ENCODE measurements at places on chromosomes 2 and 18. TPM values are rescaled to one million over a fixed set of nuclear protein-coding genes. Genes with fewer than 3 reads are reported as not detected.

- no peak for DNase-seq
Measured at GRCh38 chr2:142306131-142306530, 175.3 kb upstream of the LRP1B start.

The CCDC85A gene
- total RNA-seq: 3.6 TPM

GRCh38 chr18:60809937-60810336, 437.4 kb upstream of the MC4R start:
- no peak for DNase-seq

- no peak for DNase-seq
Measured at GRCh38 chr18:69491576-69491975, 90.9 kb downstream of the DOK6 start.

DNA sequence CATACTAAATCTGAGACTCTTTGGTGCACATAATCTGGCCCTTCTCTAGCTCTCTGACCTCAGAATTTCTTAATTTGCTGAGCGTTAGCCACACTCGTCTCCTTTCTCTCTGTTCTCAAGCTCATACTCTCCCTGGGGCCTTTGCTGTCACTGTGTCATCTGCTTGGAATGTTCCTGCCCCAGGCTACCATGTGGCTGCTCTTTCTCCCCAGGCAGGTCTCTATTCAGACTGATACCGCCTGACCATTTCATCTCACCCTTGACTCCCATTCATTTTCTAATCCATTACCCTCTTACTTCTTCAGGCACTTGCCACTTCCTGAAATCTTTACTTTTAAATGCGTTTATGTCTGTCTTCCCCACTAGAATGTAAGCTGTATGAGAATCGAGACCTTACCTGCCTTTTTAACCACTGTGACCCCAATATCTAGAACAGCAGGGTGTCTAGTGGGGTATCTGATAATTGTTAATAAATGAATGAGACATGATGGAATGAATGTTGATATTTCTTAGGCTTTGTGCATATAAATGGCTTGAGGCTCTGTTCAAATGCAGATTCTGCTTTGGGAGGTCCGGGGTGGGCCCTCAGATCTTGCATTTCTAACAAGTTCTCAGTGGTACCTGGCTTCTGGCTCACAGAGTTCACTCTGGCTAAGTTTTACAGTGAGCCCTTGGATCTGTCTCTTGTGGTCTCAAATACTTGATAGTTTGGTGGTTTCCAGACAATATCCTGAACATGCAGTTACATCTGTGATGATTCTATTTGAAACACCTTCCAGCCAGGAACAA, 89.9 kb upstream of the EPC2 start:
- no peak for DNase-seq

GRCh38 chr2:98348066-98348561, 1.9 kb downstream of the CNGA3 start:
- no peak for DNase-seq

- no peak for DNase-seq
Measured at GRCh38 chr2:217662984-217663602, 339.7 kb downstream of the TNS1 start.

The ARHGEF4 gene
- total RNA-seq: 108 TPM

The ARHGEF33 gene
- 0.80 TPM for total RNA-seq

DNA sequence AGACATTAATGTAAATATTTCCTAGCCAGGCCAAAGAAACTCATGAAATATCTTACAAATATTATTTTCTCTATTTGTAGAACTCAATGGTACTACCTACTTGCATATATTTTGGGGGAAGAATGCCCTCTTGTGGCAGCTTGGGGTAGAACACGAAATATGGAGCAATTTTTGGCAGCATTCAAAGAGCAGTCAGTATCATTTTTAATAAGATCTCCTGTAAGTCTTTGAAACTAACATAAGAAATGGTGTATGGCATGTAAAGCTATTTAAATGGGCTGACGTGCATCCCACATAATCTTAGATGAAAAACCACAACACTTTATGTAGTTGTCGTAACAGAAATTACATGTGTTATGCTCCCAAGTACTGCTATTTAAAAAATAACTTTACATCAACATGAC, 62.3 kb upstream of the CCDC195 start:
- DNase-seq: no peak

DNA sequence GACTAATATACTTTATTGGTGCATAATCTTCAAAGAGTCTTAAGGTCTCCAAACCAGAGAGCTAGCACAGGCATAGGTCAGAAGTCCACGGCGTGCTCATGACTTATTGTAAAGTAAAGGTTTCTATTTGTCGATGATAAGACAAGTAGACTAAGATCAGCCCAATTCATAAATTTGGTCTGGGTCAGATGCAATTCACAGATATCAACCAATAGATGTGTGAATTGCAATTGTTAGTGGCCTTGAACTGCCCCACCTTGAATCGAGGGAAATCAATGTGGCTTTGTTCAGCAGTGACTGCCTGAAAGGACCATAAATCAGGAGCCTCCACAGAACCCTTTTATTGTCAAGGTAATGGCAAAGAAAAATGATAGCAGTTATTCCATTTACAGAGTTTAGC, 39.1 kb upstream of the CPS1 start:
- no peak for DNase-seq

DNA sequence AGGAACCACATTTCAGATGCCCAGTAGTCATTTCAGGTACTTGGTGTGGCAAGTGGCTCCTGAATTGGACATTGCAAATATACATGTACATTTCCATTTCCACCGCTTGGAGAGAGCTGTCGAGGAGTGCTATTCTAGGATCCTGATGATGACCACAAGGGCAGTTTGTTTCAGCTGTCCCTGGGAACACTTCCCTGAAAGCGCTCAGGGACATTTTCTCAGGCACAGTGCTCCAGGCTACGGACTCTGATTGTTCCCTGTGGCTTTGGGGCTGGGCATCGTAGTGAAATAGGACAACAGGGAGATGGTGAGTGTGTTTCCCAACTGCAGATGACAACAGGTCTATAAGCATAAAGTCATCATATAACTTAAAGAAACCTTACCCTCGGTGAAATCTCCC, 3.1 kb downstream of the DBI start:
- no peak for DNase-seq

The FNDC4 gene
- 9.1 TPM for total RNA-seq

DNA sequence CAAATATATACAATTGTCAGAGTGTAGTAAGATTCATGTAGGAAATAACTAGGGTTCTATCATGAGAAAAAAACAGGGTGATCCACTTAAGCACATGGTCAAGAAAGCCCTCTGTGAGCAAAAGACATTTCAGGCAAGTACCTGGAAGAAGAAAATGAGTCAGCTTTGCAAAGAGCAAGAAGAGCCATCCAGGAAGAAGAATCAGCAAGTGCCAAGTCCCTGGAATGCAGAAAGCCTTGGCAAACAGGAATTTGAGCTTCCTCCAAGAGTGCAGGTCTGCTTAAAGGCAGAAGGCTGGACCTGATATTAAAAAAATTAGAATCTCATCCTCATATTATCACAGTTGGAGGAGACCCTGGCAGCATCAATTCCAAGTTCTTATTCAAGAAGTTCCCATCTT, 188.5 kb upstream of the CELF4 start:
- DNase-seq: no peak

GRCh38 chr2:103166456-103167324, 404.9 kb downstream of the TMEM182 start:
- no peak for DNase-seq

GRCh38 chr2:86335865-86336674, 1.4 kb downstream of the REEP1 start:
- no peak for DNase-seq

The LRRC30 gene
- total RNA-seq: not detected

GRCh38 chr2:205885492-205886099, 200.4 kb downstream of the INO80D start:
- peak; percentile 95 for DNase-seq

GRCh38 chr18:56276466-56276865, 361.9 kb downstream of the TXNL1 start:
- DNase-seq: no peak

- no peak for DNase-seq
Measured at GRCh38 chr2:172373076-172373475, 54.3 kb upstream of the ITGA6 start.

DNA sequence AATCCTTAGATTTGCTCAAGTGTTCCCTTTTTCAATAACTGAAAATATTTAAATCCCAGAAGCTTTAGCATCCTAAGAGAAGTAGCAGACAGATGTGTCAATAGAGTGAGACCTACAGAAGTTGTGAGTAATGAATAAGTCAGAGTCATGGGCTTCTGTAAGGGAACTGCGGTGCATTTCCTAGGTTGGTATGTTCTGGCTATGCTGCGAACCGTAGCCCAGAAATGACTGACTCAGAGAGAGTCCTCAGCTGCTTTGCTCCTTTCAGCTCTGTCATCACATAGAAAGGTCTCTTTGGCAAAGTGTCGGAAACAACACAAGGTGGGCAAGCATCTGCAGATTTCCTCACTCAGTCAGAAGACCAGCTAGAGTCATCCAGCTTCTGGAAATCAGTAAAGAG, 297.1 kb downstream of the ARHGAP15 start:
- no peak for DNase-seq

DNA sequence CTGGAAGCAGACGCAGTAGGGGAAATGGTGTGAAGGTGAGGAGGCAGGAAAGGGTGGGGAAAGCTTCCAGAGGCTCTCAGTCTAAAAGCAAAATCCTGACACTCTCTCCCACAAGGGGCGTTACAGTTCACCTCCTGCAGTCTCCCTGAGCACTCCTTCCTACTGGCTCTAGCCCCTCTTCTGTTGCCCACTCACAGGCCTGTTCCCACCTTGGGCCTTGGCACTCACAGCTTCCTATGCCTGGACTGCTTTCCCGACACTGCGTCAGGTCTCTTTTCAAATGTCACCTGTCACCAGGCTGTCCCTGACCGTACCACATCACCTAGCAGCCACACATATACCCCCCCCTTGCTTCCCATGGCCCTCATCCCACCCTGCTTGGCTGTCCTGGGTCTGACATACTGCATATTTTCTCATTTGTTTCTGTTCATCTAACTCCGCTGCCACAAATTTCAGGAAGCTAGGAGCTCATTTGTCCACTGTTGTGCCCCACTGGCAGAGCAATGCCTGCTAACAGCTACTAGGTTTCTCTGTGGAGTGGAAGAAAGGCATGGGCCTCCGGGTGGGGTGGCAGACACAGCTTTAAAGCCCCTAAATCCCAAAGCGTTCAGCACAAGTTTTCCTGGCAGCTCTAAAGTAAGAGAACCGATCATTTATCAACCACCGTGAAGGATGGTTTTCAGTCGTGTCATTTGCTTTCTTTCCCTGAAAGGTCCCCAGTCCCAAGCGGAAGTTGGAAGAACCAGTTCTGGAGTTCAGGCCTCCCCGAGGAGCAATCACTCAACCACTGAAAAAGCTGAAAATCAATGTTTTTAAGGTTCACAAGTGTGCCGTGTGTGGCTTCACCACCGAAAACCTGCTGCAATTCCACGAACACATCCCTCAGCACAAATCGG, 118.8 kb downstream of the ZNF532 start:
- no peak for DNase-seq

The NEU4 gene
- total RNA-seq: not detected

GRCh38 chr2:159196393-159196925, 90.0 kb downstream of the WDSUB1 start:
- no peak for DNase-seq

DNA sequence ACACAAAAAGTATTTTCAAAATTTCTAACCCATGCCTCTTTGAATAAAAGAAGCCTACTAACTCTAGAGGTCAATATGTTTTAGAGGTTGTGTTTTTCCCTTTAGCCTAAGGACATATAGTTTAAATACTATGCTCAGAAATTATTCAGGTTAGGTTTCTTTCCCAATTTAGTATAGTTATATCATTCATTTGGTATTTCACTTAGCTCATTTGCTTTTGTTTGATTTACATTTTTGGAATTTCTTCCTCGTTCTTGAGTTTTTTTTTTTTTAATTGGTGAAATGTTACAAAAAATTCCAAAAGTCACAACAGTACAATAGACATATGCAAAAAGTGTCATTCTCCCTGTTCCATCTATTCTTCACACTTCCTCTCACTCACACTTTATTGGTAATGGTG, 371.3 kb upstream of the TNP1 start:
- DNase-seq: no peak

DNA sequence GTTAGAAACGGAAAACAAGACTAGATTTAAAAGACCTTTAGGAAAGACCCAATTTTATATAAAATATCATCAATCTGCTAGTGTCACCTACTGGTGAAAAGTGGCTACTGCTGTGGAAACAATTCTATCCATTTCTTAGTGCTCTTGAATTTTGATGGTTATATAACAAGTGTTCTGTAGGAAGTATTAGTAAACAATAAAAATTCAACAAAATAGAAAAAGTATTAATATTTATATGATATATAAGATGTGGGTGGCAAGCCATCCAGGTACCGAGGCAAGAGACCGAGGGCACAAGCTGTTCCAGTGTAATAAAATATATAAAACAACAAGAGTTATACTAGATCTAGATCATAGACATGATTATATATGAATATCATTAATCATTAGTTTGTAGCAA, 6.2 kb upstream of the TMEM87B start:
- no peak for DNase-seq

The SERPINB11 gene
- not detected for total RNA-seq

DNA sequence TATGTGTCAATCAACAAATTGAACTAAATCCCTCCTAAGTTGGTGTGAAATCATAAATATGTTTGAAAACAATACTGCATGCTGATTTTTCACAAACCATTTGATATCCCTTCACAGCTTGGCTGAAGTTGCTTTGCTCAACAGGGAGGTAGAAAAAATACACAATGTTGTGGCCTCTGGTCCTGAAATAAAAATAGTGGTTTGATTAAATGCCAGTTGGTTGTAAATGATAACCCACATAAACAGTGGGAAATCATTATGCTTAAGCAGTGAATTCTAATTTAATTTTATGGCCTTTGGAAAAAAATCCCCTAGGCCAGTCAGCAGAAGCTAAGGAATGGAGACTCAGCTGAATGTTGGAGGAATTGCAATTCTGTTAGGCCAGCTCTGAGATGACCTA, 359.4 kb upstream of the CWC22 start:
- no peak for DNase-seq

DNA sequence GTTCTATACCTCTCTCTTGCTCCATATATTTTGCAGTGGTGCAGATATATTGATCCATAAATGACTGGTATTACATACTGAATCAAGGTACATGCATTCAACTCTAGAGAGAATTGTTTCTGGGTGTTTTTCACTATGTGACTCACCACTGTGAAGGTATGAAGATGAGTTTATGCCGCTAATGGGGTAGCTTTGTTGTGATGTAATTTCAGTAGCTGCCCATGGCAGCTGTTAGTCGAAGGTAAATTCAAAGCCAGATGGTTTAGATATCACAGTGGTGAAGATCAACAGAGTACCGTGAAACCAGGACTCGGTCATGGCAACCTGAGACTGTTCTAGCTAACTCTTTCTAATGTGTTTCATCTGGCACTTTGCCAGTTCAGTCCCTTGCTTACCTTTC, 50.4 kb downstream of the PKP4 start:
- no peak for DNase-seq

- no peak for DNase-seq
Measured at GRCh38 chr2:181916726-181917718, 25.5 kb downstream of the ITPRID2 start.

DNA sequence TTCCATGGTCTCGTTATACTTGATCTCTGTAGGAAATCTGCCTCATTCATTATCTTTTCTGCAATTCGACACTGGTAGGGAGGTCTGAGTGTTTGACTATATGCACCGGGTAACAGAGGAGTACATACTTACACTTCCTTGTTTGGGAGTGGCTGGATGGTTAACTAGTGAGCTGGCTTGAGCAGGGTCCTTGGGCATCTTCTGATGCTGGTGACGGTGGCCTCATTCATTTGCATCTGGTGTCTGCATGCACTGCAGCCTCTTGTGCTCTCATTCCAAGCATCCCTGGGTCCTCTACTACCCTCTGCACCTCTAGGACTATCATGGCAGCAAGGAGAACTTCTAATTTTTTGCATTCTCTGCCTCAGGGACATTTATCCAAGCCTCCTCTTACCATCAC, 100.0 kb upstream of the TCF4 start:
- DNase-seq: no peak

- no peak for DNase-seq
Measured at GRCh38 chr2:39665811-39666490, at the start of gene TMEM178A. Gene TMEM178A, plus strand, starts transcription at chr2:39665917. Its CDS starts 58 bp downstream, at chr2:39665975.
